Dermis microvascular lymphatic vessel endothelial cell (primary cell): ENCODE measurements at places on chromosomes 11 and 22. TPM values are rescaled to one million over a fixed set of nuclear protein-coding genes. Genes with fewer than 3 reads are reported as not detected.

- no peak for DNase-seq
Observed at GRCh38 chr11:22786475-22786874, 43.1 kb downstream of the SVIP start.

- no peak for DNase-seq
Observed at GRCh38 chr11:113818426-113818825, 38.8 kb downstream of the CLDN25 start.

GRCh38 chr11:94671553-94672366 lies 96.4 kb upstream of the AMOTL1 start:
- no peak for DNase-seq

- no peak for DNase-seq
Observed at GRCh38 chr11:63991558-63991957, 5.3 kb downstream of the OTUB1 start.

DNA sequence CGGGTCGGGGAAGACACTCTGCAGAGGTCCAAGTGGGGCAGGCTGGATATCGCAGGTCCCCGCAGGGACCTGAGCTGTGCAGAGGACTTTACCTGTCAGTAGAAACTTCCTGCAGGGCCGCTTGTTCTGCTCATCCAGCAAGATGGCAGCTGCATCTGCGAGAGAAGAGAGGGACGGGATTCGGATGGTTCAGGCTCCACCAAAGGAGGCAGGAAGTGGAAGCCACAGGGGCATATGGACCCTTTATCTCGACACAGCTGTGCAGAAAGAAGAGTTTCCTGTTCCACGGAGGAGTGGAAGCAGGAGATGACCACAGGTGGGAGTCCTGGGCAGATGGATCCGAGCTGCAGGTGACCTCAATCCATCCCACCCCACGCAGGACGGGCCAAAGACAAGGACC lies 22.5 kb downstream of the CABP7 start:
- DNase-seq: no peak

DNA sequence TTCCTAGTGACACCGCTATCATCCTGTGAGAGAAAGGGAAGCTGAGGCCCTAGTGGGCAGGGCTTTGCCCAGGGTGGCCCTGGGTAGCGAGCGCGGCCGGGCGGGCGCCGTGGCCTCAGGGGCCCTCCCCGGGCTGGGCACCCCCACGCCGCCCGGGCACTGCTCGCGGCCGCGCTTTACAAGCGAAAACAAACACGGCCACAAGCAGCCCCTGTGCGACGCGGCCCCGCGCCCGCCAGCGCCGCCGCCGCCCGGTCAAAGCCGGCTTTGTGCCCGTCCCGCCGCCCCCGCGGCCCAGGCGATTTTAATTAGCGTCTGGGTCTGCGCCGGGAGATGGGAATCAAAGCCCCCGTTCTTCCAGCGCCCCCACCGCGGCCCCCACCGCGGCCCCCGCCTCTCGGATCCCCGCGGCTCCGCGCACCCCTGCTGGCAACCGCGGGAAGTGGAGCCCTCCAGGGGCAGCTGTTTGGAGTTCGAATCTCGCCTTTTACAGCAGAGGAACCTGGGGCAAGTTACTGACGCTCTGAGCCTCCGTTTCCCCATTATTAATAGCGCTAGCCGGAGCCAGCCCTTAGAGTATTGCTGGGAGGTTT lies 47.9 kb downstream of the CHRDL2 start:
- DNase-seq: no peak

GRCh38 chr11:59705294-59705693 lies 8.4 kb downstream of the OR10V1 start:
- DNase-seq: no peak

Gene NADSYN1
- total RNA-seq: 60.5 and 88.1 TPM in 2 replicates

Gene PRDM11
- total RNA-seq: 4.5 and 7.0 TPM in 2 replicates

Gene HTATIP2
- 45.1 and 46.2 TPM in 2 replicates for total RNA-seq
